Activated CD8-positive, alpha-beta memory T cell treated with anti-CD3 and anti-CD28 coated beads for 4 hours (primary cell): ENCODE measurements at places on chromosomes 7 and 10.

- no peak for DNase-seq
Measured at GRCh38 chr7:79245623-79246249, 207.7 kb downstream of the MAGI2 start.

DNA sequence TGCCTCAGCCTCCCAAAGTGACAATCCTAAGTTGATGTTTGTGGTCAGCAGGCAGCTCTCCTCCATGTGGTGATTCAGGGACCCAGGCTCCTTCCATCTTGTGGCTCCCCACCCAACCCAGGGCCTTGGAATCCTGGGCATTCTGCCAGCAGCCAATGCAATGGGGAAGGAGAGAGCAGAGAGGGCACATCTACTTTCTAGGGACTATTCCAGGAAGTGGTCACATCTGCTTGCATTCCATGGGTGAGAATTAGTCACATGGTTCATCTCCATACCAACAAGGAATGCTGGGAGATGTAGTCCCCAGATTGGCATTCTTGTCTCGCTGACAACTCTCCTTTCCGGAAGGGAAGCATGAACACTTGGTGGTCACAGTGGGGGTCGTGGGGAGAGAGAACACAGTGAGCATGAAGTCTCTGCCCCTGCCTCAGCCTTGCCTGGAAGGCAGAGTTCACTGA lies 9.9 kb upstream of the SRRM3 start:
- DNase-seq, result no peak

DNA sequence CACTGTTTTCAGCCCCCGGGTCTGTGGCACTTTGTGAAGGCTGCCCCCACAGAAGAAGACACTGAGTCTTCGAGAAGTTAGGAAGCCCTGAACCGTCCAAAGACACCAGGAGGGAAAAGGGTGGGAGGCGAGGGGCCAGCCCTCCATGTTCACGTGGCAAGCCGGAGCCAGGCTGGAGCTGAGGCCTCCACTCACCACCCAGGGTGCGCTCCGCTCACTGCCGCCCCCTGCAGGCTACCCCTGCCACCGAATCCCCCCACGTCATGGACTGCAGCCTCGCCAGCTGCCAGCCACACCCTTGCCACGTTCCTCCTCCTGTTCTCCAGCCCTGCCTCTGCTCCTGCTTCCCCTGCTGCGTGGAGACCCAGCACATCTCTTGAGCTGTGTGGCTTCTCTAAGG lies 59.0 kb upstream of the EN2 start:
- DNase-seq, result no peak

- DNase-seq, result no peak
Measured at GRCh38 chr7:16092711-16093110, 328.6 kb downstream of the CRPPA start.

DNA sequence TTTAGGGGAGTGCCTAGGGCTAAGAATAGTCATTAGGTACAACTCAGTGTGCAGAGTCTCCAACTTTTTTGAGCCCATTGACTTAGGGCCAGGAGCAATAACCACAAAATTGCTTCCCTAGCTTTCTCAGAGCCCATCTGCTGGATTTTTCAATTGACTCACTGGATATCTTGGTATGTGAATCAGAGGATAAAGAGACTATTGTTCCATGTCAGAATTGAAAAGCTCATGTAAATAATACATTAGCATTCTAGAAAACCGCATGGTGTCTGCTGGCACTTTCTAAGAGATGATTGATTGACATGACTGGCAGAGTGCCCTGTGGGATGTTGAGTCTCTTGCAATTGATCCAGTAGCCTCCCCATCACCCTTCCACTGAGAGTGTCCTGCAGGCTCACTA lies 246.2 kb downstream of the CCDC7 start:
- DNase-seq, result no peak

- no peak for DNase-seq
Measured at GRCh38 chr10:108392286-108392685, 1227.8 kb upstream of the SORCS1 start.

- DNase-seq, result no peak
Measured at GRCh38 chr10:12670004-12670403, 320.7 kb downstream of the CAMK1D start.

DNA sequence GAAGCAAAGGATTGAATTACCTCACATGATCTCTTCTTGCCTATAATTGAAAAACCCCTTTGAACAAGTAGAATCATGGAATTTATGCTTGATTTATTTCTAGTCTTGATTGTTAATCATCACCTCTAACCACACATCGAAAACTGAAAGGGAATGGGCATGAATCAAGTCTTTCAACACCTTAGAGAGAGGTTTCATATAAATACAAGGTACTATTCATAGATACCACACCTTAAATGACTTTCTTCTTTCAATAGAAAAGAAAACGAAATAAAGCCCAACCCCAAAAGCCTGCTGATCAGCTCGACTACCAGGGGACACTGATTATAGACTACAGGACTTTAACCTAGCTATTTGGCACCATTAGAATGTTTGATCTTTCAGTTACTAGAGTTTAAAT lies 128.6 kb upstream of the PTPRZ1 start:
- no peak for DNase-seq

DNA sequence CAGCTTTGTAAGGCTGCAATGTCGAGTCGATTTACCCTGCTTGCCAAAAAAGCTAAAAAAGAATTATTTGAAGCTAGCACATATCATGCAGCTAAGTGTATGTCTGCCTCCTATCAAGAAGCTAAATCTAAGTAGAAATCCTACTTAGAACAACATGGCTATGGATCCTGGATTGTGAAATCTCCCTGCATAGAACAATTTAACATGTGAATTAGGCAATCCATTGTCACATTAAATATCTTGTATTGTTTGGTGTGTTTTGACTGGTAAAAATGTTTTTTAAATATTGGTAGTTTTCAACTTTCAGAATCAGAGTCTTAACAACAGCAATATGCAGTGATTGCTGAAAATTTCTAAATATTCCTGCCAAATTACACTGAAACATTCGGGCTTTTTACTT lies 73.3 kb downstream of the SKIDA1 start:
- DNase-seq, result no peak

DNA sequence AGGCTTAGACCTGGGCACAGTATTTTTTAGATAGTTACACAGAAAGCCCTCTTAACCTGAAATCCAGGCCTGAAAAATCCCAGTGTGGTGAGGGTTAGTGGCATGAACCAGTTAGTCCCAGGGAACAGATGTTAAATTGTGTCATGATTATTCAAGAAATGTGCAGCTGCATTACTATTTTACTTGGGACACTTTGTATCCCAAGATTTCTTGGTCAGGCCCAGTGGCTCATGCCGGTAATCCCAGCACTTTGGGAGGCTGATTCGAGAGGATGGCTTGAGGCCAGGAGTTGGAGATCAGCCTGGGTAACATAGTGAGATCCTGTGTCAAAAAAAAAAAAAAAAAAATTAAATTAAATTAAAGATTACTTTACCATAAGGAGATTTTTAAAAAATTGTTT lies 36.0 kb upstream of the OTUD1 start:
- DNase-seq, result no peak

DNA sequence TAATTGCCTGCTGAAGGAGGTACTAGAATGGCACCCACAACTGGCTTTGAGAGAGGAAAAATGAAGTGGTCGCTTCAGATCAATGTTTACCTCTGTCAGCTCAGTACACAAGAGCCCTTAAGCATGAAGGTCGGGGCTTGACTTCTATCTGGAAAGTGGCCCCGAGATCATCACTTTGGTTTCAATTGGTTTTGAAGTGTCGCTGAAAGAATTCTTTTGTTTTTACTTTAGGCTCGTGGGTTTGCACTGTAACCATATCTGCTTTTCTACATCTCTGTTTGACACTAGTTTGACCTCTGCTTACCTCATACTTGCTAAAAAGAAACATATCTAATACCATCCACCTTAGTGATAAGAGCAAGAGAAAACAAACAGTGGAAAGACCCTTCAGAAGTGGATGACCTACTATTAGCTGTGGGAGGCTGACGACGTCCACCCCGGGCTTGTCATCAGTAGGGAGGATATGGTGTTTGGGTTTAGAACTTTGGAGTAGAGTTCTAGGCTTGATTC lies 361.8 kb downstream of the GATA3 start:
- DNase-seq, result no peak

DNA sequence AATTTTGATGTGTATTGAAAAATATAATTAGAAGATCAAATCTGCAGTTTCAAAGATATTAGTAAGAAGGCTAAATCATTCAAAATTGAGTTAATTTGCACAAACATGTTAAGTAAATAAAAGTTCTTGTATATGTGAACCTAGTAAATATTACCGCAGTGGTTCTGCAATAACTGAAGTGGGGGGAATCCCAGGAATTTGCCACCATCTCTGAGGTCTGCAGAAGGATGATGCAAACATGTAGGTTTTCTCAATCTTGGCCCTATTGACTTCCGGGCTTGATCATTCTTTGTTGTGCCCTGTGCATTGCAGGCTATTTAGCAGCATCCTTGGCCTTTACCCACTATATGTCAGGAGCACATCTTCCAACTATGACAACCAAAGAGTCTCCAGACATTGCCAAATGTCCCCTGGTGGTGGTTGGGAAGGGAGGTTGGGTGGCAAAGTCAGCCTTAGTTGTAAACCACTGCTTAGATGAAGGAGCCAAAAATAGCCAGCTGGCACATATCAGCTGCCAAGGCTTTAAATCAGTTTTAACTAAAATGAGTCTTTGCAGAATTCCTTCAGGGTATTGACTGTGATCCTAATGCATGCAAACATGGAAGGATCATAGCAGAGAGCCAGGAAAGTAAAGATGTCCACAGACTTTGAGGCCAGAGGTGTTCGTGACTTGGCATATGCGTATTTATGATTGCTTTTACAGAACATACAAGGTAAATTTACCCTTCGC lies 146.3 kb downstream of the TRIL start:
- no peak for DNase-seq

DNA sequence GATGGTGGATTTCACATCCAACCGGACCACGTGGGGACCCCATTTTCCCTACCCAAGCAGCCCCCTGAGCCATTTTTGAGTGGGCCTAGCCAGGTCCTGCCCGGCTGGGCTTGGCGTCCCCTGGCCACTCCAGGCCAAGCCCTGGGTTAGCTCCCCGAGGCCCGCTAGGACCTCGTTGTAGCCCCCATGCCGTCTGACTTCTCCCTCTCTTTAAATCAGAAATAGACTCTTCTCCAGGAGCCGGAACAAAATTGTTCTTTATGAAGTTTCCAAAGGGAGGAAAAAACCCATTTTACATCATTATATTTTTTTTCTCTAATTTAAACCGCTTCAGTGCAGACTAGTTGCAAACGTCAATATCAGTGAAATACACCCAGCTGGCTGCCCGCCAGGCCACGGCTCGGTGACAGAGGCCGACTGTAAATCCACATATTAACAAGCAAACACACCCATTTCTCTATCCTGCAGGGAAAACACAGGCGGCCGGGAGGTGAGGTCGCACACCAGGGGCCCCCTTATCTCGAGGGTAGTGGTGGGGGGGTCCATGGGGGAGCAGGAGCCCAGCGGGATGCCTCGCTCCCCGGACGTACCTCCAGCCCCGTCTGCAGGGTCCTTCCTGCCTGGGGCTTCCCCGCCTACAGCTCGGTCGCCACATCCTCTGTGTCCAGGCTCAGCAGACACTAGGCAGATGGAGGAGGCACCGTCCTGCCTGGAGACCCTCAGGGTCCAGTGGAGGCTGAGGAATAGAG lies 72.7 kb downstream of the ELFN1 start:
- DNase-seq, result no peak

GRCh38 chr7:75876126-75876881 lies 2.5 kb upstream of the RHBDD2 start:
- DNase-seq, result no peak

GRCh38 chr10:93074597-93075368 lies 1.1 kb downstream of the CYP26A1 start:
- no peak for DNase-seq

- peak; percentile 24 for DNase-seq
Measured at GRCh38 chr10:119270762-119271366, 63.5 kb downstream of the GRK5 start.

DNA sequence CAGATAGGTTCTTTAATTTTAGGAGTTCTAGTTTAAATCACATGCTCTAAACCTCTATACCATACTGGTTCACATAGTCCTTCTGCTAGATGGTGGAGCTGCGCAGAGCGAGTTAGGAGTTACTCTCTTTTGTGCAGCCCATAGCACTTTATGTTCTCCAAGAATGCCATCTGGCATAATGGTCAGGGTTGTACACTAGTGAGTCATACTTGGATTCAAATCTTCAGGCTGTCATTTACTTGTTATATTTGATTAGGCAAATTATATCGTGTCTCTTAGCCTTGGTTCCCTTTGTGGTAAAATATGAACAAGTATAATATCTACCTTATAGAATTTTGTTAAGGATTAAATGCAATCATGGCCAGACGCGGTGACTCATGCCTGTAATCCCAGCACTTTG lies 1078.3 kb downstream of the NRG3 start:
- no peak for DNase-seq

DNA sequence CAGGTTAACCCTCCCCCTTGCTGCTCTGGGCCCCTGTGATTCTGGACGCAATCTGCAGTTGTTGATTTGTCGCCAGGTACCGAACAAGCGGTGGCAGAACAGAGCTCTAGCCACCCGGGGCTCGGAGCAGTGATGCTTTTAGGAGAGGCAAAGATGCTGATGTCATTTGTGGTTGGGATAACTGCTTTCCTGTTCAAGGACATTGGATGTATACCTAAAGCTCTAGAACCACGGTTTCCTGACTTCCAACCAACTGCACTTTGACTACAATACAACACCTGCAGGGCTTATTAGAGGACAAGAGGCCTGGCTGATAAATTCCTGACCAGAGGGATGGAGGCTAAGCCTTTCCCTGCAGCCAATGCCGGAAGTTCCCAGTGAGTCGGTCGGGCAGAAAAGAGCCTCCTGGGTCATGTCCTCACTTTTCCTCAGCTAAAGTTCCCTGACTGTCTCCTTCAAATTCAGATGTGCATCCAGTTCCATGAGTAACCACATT lies 6.5 kb upstream of the RBM20 start:
- DNase-seq, result no peak

DNA sequence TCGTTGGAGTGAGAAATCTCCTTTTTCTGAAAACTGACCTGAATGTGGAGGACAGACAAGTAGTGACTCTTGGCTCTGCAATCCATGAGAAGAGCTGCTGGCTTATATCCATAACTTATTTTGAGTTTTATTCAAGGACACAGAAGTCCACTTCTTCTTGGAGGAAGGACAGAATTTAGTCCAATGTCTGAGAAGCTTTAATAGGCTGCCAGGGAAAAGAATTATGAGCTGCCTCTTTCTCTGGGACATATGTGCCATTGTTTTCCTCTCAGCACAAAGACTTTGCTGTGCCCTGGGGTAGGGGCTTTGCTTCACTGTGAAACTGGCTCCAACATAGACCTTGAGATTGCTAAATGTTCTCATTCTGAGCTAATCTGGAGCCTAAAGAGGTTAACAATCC lies 20.5 kb upstream of the AOC1 start:
- DNase-seq, result no peak

DNA sequence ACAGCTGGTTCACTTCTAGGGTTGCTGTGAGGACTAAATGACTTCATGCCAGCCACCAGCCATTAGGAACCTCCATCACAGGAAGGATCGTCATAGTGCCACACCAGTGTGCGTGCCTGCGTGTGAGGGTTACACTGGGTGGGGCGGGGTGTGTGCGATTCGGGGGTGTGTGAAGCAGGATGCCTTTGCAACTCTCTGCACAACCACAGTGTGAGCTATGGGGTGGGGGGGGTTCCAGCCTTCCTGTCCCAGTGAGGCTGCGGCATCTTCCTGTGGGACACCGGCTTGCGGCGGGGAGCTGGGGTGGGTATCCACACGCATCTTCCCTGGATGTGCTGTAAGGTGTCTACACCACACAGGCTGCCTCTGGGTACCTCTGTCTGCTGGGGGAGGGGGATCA lies 6.9 kb upstream of the ELFN1 start:
- no peak for DNase-seq

- DNase-seq, result no peak
Measured at GRCh38 chr7:50560865-50561351, 4.3 kb downstream of the DDC start.

- no peak for DNase-seq
Measured at GRCh38 chr7:43198599-43199090, 86.2 kb downstream of the HECW1 start.
